ENCODE measurements at places on chromosomes 2 and 18. TPM values are rescaled to one million over a fixed set of nuclear protein-coding genes. Genes with fewer than 3 reads are reported as not detected.

- no peak for DNase-seq
Measured at GRCh38 chr2:174794851-174795374, 30.6 kb upstream of the CHRNA1 start.

DNA sequence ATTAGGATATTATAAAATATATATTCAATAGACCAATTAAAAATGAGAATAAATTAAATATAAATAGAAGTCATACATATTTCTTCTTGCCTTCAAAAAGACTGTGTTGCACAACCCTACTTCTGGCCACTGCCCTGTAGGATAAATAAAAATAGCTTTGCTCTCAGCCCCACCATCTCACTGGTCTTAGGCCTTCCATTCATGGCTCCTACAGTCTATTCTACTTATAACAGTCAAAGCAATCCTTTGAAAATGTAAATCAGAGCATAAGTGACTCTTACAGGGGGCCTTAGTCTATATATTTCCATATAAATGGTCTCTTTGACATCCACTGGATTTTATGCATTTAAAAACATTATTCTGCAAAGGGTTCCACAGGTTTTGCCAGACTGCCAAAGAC, 72.9 kb downstream of the KLF7 start:
- DNase-seq: no peak

DNA sequence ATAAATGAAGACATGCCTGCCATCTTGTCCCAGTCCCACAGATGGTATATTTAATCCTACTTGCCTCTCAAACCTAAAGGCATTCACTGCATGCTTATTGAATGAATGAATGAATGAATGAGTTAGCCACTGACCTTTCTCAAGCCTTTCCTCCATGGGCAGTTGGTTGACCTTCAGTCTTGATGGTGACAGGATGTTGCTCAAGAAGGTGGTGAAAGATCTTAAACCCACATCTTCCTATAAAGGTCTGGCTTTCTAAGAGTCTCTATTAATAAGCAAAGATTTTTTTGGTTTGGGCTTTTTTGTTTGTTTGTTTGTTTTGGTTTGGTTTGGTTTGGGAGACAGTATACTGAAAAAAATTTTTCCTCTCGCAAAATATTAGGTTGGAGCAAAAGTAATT, 41.7 kb downstream of the KIAA2012 start:
- DNase-seq: no peak

DNA sequence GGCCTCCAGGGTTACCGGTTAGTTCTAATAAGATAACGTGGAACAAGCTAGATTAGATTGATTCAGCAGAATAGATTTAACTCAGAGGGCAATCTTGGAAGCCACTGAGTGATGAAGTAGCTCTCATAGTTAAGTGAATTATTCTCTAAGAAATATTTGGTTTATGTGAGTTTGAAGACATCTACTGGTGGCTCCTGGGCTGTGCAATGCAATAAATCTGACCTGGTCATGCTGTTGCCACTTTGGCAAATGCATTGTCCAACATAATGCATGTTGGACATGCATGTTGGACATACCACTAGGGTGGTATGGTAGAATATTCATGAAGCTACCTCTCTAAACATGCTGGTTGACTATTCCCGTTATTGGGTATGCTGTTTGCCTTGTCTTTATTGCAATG, 493.7 kb upstream of the VRK2 start:
- DNase-seq: no peak

- DNase-seq: no peak
Measured at GRCh38 chr2:239394346-239394945, 6.4 kb downstream of the HDAC4 start.

GRCh38 chr2:169109502-169110409, 40.4 kb downstream of the DHRS9 start:
- peak; percentile 68 for DNase-seq

GRCh38 chr2:33307659-33308270, 168.7 kb upstream of the RASGRP3 start:
- no peak for DNase-seq

GRCh38 chr2:37688771-37689468, 17.5 kb upstream of the CDC42EP3 start:
- DNase-seq: no peak

GRCh38 chr2:24792542-24792873, 683 bp downstream of the PTRHD1 start:
- no peak for DNase-seq

DNA sequence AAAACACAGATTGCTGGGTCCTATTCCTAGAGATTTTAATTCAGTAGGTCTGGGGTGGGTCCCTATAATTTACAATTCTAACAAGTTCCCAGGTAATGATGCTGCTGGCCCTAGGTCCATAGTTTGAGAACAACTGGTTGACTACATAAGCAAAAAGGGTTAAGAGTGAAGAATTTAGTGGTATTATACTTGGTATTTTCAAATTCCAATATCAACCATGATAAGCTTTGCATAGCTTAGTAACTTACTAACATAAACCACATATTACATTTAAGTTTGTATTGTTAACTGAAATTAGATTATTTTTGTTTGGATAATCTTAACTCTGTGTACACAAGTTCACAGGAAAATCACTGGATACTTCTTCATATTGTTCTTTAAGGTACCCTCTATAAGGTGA, 862.9 kb upstream of the ACVR2A start:
- DNase-seq: no peak

- DNase-seq: no peak
Measured at GRCh38 chr2:19876751-19877150, 25.0 kb downstream of the TTC32 start.

DNA sequence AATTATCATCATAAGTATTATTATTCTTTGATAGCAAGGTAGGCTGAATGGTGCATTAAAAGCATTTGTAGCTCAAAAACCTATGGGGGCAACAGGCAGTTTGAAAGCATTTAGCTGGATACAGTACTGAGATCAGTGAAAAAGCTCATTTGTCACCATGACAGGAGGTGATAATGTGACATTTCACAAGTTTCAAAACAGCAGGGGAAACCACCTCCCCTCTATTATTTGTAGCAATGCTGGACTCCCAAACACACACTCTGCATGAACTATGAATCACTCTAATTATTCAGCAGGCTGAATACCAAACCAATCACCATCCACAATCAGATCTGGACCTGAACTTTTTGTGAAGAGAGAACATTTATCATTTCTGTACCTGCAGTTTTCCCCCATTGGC, 63.4 kb downstream of the MYO5B start:
- no peak for DNase-seq

DNA sequence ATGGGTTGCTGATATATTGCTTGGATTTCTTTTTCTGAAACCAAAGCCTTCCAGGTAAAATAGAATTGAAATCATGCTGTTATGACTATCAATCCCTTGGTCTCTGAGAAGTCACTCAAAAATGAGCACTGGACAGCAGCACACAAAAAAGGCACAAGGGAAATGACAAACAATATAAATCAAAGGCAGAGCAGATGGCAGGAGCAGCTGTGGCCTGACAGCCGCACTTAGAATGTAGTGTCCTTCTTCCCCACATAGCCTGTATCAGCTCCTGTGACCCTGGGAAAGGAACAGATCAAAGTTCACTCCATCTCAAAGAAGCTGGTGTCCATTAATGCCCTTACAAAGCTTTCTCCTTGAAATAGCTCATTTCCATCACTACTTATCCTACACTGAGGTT, 326.7 kb downstream of the SUCLG1 start:
- DNase-seq: no peak

DNA sequence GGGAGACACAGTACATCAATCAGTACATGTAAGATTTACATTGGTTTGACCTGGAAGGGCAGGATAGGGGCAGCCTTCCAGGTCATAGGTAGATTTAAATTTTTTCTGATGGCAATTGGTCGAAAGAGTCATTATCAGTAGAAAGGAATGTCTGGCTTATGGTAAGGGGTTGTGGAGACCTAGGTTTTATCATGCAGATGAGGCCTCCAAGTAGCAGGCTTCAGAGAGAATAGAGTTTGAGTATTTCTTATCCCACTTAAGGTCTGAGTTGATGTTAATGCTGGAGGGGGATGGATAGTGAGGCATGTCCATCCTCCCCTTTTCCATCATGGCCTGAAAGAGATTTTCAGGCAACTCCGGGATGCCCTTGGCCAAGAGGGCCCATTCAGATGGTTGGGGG, 60.7 kb downstream of the SPTBN1 start:
- DNase-seq: no peak

DNA sequence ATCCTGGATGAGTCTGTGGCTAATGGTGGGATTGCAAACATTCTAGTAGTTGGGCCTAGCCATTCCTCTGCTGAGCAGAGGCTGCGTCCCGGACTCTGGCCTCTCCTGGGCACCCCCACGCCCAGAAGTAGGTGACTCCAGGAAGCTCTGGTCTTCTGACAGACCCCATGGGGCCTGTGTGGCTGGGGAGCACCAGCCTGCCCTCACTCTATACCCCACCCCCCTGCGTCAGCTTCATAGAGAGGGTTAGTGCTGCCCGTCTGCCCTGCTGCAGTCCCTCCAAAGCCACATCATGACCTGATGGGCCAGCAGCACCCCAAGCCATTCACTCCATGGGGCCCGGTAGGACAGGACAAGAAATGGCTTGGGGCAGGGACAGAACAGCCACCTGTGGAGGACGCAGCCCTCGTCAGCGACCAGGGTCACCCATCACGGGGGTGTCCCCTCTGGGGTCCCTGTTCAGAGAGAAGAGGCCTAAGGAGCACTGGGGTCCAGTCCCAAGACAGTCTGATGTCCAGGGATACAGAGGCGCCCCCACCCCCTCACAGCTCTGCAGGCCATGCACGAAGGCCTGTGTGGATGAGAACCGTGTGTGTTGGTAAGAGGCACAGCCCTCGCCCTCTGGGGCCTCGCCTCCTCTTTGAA, 238.3 kb downstream of the ATAD2B start:
- DNase-seq: no peak

DNA sequence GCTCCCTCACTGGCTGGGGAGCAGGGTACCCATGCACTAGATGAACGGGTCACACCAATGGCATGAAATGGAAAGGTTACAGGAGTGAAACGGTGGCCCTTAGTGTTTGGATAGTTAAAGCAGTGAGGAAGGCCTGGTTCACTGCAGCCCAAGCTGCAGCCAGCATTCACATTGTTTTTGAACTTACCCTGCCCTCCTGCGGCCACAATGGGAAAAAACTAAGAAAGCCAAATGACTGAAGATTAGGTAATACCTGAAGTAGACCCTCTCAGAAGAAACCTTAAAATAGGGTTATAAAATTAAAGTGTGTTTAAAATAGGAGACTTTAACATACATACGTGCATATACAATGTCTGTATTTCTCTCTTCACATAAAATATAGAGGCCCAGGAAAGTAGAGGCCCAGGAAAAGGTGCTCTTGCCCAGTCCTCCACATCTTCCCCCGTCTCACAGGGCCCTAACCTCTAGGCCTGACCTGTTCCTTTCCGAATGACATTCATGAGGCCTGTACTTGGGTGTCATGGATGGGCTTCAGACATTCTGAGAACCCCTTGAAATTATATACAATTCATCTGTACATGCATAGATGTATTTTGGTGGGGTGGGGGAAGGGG, 33.3 kb downstream of the DOK1 start:
- DNase-seq: peak; percentile 83

DNA sequence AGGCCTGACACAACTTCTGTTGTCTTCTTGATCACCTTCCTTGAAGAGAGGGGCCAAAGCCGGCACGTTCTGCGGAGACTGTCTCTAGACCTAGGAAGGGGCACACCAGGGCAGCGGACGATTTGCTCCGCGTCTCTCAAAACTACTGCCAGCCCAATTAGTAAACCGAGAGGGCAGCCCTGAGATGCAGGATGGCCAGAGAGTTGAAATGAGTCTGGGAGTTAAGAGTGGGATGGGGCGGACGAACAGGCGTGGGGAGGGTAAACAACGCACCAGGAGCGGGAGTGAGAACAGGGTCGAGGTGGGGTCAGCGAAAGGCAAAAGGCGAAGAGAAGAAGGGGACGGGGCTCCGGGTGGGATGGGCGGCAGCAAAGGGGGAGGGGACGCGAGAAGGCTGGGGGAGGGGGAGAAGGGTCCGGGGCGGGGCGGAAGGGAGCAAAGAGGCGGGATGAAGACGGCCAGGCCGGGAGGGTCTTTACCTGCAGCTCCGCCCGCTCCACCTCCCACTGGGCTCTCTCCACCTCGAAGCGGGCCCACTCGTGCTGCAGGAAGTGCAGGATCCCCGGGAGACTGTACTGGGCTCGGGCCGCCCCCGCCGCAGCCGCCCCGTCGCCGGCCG, 476 bp downstream of the STRN start:
- peak; percentile 46 for DNase-seq

GRCh38 chr2:57570961-57571360, 475.6 kb upstream of the VRK2 start:
- DNase-seq: no peak

DNA sequence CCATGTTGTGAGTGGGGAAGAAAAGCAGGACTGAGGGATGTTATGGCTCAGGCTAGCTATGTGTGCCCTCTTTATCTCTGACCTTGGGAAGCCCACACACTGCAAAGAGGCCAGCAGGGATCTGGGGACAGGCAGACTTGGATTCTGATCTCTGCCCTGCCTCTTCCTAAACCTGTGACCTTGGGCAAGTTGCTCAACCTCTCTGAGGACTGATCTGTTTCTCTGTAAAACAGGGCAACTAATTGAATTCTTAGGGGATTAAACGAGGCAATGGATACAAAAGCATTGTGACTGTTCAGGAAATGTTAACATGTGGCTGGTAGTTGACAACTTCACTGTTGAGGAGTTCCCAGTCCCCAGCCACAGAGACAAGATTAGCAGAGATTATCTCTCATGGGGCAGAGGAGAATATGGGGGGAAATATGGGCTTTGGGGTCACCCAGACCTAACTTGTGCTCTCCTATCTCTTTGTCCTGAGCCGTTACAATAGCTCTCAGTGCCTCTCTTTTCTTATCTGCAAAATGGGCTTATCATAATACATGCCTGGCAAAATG, 184.7 kb upstream of the GLI2 start:
- no peak for DNase-seq

- no peak for DNase-seq
Measured at GRCh38 chr2:43266711-43267111, 40.3 kb upstream of the ZFP36L2 start.

DNA sequence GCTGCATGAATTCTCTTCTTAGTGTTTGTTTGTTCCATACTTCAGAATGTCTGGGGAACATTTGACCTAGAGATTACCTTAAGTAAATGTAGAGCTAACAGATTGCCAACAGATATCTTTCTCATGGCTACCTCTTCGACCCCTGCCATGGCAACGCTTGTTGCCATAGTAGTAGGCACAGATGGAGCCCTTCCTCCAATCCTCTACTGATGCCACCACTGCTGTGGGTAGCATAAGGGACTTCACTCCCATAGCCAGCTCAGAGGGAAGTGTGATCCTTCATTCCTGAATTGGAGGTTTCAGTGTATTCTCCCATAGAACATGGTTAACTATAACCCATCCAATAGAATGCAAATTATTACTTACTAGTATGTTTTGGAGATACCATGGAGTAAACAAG, 543.6 kb upstream of the NRP2 start:
- DNase-seq: no peak

Gene ANO7
- 1.8 TPM for total RNA-seq

Gene AOX1
- 0.07 TPM for total RNA-seq

Gene ATP8B1
- total RNA-seq: 0.27 TPM

Gene LHCGR
- not detected for total RNA-seq

Gene IL36A
- total RNA-seq: not detected

Gene TSPYL6
- not detected for total RNA-seq

Gene ING5
- total RNA-seq: 82.9 TPM

Gene FBXO41
- total RNA-seq: 23.7 TPM

Gene ALPI
- total RNA-seq: not detected
